ENCODE measurements at places on chromosomes 3 and 15.
A peak's percentile ranks its signal among the peaks of the same experiment; 100 is the strongest.

DNA sequence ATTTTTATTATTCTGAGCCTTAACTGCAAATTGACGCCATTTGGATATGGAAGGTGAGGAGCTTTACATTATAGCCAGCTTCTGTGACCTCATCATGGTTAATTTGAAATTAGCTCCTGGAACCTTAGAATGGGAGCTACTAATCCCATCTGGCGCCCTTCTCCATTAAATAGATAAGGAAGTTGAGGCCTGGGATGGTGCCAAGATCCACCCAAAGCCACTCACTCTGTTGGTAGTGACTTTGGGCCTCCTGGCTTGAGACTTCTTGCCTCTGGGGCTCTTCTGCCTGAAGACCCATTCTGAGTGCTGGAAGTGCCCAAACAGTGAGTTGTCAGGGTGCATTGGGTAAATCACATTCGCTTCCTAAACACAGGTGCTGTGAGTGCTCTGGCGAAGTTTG is 12.0 kb upstream of the HMCES start:
- DNase-seq = no peak

GRCh38 chr3:117919621-117920020 is 1115.0 kb downstream of the IGSF11 start:
- DNase-seq = no peak

- no peak for DNase-seq
Measured at GRCh38 chr3:9793161-9793781, 389 bp downstream of the ARPC4 start.

GRCh38 chr15:60540002-60540651 is 61.2 kb upstream of the ICE2 start:
- no peak for DNase-seq

DNA sequence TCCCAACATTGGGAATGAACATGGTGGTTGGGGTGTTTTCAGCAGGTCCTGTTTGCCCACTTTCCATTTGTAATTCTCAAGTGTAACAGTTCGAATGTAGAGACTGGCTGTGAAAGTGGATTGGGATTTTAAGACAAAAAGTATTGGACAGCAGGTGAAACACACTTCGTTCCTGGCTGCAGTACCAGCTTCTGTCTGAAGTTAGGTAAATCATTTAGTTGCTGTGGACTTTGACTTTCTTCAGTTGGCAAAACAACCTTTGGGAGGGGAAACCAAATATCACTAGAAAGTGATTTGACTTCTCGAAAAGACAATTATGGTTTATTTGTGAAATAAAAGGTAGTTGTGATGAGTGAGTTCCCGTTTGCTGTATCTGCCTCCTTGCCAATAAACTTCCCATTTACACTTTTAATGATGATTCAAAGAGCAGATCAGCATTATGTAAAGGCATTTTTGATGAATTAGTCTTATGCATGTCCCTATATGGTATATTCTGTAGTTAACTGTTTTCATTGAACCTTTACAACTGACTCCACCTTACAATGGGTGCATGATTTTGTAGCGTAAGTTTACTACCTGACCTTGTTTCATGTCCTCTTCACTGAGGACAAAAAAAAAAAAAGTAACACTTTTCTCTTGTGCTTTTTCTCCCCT is 34.0 kb downstream of the FNDC3B start:
- no peak for DNase-seq

DNA sequence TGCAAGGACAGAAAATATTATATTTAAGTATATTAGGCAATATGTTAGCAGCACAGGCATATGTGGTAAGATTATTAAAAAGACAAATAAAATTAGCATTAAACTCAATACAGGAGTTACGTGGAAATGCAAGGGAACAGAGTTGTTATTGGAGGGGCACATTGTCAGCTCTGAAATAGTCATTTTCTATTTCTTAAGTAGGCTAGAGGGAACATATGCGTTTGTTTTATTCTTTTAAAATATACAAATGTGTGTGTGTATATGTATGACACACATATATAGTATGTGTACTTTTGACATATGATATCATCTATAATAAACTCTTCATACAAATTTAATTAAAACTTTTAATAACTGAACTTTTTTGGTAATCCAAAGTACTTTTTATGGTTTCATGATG is 22.8 kb upstream of the VEPH1 start:
- no peak for DNase-seq

GRCh38 chr3:18035641-18036449 is 293.4 kb upstream of the TBC1D5 start:
- no peak for DNase-seq

GRCh38 chr15:39195961-39196486 is 384.9 kb upstream of the THBS1 start:
- DNase-seq = no peak

- no peak for DNase-seq
Measured at GRCh38 chr15:66682246-66682645, 19.8 kb upstream of the SMAD6 start.

DNA sequence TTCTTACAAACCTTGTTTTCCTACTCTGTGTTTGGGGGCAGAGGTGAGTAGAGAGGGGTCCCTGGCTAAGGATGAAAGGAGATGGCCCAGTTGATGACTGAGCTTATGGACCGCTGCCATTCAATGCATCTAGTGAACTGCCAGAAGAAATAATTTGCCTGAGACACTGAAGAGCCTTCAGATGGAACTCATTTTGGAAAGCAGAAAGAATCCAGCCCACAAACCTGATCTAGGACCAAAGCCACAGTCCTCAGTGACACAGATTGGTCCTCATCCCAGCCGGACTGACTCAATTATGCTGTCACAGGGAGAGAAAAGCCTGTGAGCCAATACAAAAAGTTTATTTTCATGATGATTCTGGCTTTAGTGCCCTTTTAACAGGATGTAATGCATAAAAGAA is 82.7 kb downstream of the CD47 start:
- no peak for DNase-seq

DNA sequence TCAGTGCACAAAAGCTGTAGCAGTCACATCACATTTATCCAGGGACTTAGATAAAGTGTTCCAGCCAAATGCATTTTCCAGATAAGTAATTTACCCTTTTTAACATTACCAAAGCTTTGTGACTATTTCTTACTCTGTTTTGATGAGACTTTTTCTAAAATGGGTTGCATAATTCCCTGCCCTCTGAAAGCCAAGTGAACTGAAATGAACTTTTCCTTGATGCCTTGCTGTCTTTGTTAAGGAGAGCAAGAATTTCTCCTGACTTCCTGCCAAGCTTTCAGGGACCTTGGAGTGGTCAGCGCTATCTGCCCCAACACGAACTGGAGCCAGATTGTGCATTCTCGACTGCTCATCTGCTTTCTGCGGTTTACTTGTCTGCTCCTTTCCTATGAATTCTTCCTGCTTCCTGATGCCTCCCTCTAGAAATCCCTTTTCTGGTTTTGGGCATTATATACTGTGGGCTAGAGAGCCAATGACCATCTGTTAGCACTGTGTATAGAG is 34.8 kb downstream of the EIF4E3 start:
- no peak for DNase-seq

- no peak for DNase-seq
Measured at GRCh38 chr3:66104535-66104934, 65.8 kb upstream of the MAGI1 start.

- no peak for DNase-seq
Measured at GRCh38 chr15:35247150-35247549, 162.1 kb upstream of the NANOGP8 start.

DNA sequence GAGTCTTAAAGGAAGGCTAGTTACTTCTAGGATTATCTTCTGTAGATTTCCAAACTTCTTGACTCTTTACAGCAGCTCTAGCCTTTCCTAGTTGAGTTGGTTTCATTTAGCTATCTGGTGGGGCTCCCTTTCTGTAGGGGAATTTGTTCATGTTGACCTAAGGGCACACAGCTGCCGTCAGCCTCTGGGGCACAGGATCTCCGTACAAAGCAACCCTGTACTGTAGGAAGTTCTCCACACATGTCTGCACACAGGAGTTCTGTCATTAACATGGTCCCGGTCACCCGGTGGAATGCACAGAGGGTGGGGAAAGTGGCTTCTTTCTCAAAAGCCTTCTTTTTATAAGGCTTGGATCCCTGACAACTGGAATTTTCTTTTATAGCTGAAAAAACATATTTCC is 88.7 kb upstream of the TNIK start:
- no peak for DNase-seq

GRCh38 chr15:45399381-45400212 is 21.3 kb upstream of the GATM start:
- DNase-seq = peak; percentile 53

- no peak for DNase-seq
Measured at GRCh38 chr3:187016639-187017345, 86.5 kb downstream of the ST6GAL1 start.

DNA sequence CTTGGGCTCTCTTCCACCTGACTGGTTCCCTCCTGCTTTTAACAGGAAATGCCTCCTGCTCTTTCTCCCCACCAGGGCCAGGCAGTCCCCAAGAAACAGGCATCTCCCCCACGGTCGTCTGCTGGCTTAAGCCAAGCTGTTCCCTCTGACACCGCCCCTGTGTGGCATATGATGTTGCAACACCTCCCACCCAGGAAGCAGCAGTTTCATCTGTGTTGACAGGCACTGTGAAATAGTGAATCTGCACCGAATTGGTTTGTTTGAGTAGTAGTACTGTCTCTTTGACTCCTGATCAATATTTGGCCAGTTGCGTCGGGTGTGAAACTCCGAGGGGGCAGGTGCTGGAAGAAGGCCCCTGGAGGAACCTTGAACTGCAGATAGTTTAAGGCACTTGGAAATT is 188.8 kb downstream of the FEZF2 start:
- no peak for DNase-seq

GRCh38 chr15:85019815-85020590 is 38.3 kb downstream of the PDE8A start:
- no peak for DNase-seq

DNA sequence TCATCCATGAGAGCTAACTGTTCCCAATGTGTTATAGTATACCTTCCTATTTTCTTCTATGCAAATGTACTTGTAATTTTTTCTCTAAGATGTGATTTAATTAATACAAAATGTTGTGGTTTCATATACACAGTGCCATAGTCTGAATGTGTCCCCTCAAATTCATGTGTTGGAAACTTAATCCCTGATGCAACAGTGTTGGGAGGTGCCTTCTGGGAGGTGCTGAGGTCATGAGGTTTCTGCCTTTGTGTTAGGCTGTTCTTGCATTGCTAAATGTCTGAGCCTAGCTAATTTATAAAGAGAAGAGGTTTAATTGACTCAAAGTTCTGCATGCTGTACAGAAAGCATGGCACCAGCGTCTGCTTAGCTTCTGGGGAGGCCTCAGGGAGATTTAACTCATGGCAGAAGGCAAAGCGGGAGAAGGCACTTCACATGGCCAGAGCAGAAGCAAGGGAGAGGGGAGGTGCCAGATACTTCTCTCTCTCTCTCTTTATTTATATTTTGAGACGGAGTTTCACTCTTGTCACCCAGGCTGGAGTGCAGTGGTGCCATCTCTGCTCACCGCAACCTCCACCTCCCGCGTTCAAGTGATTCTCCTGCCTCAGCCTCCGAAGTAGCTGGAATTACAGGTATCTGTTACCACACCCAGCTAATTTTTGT is 34.7 kb upstream of the BNIP2 start:
- DNase-seq = no peak

DNA sequence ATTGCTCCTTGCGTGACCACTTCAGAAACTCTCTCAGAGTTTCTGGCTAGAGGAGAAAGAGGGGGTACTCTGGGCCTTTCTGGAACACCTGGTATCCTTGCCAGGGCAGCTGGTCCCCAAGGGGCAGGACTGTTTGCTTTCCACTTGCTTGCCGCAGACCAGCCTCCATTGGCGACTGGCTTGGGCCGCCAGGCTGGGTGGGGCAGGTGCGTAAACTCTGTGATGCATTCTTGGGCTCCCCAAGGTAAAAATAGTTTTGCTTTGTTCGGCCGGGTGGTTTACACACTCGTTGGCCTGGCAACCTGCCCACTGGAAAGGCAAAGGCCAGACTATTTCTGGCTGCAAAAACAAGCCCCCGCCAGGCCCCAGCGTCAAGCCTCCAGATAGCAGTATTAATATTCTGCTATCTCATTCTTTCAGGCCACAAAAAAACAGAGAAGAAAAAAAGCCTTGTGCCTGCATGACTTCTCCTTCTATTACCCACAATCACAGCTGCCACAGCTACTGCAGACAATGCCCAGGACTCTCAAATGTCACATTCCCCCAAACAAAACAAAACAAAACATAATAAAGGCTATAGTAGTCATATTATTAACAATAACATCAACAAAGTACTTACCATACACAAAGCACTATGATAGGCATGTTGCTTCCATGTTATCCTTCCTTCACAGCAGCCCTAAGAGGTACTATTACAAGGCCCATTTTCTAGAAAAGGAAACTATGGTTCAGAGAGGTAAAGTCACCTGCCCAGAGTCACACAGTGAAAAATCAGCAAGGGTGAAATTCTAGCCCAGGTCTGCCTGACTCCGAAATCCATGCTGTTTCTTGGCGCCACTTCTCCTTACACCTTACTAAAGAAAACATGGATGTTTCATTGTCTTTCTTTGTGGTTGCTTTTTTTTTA is 14.0 kb upstream of the SSUH2 start:
- DNase-seq = no peak

DNA sequence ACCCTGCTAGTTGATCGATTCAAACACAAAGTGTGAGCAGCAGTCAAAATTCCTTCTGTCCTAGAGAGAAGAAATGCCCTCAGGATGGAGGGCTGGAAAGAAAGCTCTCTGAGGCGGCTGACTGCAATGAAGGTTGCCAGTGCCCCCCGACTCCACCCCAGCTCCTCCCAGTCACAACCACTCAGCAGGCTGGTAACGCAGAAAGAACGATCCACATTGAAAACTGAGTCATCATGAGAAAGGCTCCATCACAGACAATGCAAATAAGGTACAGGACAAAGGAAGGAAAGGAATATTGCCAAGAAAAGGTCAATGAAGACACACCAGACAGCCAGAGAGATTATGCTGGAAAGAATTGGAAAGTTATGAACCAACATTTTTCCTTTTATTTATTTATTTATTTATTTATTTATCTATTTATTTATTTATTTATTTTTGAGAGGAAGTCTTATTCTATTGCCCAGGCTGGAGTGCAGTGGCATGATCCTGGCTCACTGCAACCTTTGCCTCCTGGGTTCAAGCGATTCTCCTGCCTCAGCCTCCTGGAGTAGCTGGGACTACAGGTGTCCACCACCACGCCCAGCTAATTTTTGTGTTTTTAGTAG is 17.4 kb upstream of the VGLL4 start:
- no peak for DNase-seq

- DNase-seq = no peak
Measured at GRCh38 chr3:4865714-4866113, 113.5 kb upstream of the BHLHE40 start.

- DNase-seq = peak; percentile 99
Measured at GRCh38 chr3:44861412-44862225, at the start of gene TMEM42. Gene TMEM42 (plus strand): TSS chr3:44861912. CDS start chr3:44861925, 13 bp downstream.

GRCh38 chr3:192068464-192069254 is 607.7 kb downstream of the PYDC2 start:
- no peak for DNase-seq

DNA sequence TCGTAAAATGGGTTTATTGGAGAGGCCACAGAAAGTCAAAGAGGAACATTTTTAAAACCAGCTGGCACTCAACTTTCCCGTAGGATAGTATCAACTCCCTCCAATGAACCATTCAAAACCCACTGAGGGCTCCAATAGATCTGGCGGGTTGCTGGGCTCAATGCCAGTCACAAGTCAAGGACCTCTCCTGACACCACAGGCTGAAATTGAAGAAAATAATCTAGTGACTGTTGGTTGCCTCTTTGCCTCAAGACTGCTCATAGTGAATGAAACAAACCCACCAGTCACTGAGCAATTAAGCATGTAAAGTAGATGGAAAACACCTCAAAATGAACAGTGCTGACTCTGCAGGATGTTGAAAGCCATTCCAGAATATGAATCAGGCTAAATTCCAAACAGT is 500.6 kb upstream of the AGTR1 start:
- no peak for DNase-seq

GRCh38 chr3:66115858-66116654 is 77.3 kb upstream of the MAGI1 start:
- DNase-seq = no peak

Measured in D341Med (cell line).